ENCODE measurements at places on chromosomes 11 and 22.
A peak's percentile ranks its signal among the peaks of the same experiment; 100 is the strongest.

DNA sequence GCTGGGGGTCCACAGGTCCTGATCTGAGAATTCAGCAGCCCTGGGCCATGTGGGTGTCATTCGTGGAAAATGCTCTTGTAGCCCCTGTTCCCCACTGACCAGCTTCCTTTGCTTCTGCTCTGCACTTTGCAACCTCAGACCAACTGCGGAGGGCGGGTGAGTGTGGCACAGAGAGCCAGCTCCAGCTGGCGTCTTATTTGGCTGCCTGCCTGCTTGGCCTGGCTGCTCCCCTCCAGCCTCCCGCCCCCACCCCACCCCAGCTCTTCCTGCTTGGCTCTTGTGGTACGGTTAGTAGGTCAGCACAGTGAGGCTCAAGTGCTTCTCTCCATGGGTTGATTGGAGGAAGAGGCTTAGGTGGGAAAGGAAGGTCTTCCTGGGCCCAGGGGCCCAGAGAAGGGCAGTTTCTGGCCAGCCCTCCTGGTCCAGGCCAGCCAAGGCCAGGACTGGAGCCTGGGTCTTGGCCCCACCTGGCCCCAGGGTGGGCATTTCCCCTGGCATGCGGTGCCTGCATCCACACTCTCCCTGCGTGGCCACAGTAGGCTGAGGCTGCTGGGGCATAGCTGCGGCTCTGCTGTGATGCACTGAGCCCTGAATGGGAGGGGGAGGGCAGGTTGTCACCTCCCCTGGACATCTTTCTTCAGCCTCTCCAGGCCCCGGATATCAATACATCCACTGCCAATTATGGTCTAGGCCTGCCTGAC lies 26.5 kb downstream of the MYO7A start:
- peak; percentile 77 for DNase-seq

DNA sequence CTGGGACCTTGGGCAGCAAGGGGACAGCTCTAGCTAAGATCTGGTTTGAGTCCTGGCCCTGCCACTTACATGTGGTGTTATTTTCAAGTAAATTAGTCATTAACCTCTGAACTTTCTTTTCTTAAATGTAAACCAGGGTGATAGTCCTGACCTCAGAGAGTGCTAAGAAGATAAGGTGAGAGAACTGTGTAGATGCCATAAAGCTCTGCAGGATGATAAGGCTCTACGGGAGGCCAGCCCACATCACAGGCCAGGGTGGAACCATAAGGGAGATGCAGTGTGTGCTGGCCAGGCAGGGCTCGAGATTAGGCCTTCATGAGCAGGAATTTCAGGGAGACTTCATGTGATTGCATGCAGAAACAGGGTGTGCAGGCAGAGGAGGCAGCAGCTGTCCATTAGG lies 24.2 kb downstream of the NECTIN1 start:
- no peak for DNase-seq

DNA sequence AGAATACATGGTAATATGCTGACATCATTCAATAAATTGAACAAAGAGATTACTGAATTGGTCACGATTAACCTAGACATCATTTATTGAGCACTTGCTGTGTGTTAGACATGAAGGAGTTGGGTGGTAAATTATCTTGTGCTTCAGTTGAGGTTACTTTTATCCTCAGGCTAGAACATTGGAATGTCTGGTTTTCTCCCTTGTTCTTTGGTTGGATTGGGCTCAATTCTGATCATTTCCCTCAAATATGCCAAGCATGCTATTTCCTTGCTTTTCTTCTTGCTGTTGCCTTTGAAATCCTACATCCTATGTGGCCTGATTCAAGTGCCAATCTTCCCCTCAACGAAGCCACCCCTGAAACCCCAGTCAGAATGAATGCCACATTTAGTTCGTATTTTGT lies 65.8 kb downstream of the DEUP1 start:
- DNase-seq = no peak

- DNase-seq = no peak
These were observed 20.6 kb downstream of the BCO2 start for GRCh38 chr11:112195951-112196351.

DNA sequence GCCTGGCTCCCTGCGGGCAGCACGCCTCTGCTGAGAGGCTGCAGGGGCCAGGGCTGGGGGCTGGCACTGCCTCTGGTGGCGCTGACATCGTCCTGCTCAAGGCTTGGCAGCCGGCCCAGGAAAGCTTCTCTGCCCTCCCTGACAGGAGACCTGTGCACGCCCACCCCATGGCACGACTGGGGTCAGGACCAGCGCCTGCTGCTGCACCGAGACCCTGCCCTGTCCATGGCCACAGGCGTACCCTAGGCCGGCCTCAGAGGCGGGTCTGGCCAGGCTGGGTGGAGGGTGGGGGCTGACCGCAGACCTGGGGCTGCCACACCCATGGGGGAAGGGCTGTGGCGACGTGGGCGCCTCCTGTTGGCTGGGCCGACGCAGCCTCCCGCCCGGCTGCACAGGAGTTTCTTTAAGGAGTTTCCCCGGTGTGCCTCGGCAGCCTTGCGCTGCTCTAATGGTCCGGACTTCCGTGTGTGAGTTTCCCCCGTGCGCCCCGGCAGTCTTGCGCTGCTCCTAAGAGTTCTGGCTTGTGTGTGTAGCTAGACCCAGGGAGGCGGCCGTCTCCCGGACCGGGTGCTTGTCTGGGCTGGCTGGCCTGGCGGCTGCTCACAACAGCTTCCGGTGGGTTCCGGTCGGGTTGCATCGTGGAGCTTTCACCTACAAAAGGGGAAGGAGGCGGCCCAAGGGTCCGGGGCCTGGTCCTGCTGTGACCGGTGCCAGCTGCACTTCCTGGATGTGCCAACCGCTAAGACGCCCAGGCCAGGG lies 4.6 kb downstream of the TRABD start:
- DNase-seq = no peak

DNA sequence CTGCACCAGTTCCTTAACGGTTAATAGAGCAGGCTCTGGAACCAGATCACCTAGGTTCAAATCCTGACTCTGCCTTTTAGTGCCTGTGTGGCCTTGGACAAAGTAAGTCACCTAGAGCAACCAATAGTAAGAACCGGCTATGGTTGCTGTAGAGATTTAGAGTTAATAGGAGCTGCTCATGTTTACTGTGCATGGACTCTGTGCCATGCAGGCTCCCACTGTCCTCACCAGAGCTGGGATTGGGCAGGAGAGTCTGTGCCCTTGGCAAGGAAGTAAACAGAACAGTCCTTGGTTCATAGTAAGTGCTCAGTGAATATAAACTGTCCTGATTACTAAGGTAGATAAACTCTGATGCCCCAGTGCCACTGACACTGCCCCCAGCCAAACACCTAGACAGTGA lies 1.4 kb upstream of the TP53I11 start:
- DNase-seq = no peak

DNA sequence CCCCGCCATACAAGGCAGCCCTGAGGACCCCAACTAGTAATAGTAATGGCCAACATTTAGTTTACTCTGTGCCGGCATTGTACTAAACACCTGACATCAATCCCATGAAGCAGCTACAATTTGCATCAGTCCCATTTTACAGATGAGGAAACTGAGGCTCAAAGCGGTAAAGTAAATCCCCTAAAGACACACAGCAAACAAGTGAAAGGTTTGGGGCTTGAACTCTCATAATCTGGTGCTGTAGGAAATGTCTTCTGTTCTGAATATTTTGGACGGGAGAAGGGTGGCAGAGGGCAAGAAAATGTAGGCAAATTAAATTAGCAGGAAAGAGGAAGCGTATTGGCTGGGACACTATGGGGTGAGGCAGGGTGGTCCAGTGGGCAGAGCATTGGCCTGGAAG lies 160.3 kb upstream of the SYT13 start:
- no peak for DNase-seq

DNA sequence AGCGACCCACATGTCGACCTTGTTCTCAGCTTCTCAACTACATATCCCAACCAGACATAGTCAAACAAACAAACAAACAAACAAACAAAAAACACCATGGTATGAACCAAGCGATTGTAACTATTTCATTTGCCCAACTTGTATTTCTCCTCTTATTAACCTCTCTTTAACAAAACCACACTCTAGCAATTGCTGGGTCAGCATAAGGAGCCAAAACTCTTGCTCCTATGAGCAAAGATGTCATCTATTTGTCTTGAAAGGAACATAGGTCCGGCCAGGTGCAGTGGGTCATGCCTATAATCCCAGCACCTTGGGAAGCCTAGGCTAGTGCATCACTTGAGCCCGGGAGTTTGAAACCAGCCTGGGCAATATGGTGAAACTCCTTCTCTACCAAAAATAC lies 145.6 kb downstream of the WT1 start:
- DNase-seq = no peak

DNA sequence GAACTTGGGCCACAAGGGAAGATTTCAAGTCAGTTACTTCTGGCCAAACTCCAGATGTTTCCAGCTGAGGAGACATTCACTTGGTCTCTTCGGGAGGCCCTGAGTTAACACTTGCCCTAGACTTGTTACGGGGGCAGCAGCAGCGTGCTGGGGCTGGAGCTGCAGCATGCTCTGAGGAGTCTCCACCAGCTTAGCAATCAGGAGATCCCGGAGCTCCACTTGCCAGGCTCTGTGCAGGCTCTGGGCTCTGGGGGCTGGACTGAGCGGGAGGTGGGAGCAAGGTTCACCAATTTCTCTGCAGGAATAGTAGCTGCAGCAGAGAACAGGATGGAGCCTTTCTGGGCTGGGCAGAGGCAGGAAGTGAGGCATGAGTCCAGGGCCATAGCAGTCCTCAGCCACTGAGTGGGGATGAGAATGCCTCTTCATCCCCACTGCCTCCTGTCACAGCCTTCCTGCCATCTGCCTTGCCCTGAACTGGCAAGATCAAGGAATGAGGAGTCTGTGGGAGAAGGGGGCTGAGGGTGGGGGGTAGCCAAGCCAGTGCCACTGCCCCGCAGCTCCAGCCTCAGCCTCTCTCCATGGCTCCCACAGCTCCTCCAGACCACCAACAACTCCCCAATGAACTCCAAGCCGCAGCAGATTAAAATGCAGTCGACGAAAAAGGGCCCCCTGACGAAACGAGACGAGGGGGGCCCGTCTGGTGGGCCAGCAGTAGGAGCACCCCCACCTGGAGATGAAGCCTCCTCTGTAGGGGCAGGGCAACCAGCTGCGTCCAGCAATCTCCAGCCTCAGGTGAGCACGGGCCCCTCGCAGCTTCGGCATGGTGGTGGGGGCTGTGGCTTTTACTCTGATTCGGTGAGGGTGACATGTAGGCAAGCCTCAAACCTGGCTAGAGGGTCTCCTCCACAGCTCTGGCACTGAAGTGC lies 23.4 kb downstream of the GTPBP1 start:
- no peak for DNase-seq

- DNase-seq = no peak
These were observed 25.5 kb downstream of the TOM1 start for GRCh38 chr22:35325209-35325608.

GRCh38 chr11:73625696-73626318 lies 20.6 kb upstream of the PLEKHB1 start:
- DNase-seq = peak; percentile 82

GRCh38 chr22:33271390-33272161 lies 213.4 kb upstream of the SYN3 start:
- no peak for DNase-seq

DNA sequence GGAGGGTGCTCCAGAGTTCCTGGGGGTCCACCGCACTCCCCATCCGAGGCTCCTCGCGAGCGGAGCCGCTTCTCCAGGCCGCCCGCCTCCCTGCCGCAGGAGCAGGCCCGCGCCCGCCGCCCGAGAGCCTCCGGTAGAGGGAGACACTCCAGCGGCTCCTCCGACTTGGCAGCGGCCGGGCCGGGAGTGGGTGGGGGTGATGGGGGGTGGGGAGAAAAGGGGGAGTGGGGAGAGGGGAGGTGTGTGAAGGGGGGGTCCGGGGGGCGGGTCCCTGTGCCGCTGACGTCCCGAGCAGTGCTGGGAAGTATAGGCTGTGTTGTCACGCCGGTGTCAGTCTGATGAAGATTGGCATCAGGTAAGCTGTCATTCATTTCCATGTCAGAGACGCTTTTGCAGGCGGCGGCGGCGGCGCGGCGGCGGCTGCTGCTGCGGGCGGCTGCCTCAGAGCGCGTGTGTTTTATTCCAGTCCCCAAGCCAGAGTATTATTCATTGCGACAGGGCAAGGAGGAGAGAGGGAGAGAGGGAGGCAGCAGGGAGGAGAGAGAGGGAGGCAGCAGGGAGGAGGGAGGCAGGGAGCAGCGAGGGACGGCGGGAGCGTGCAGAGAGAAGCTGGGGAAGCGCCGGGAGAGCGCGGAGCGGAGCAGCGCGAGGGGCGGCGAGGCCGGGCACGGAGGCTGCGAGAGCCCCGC lies at the start of gene PKNOX2:
TSS of gene PKNOX2 (plus strand) at position 330 of the 689 bp plus-strand sequence. CDS start 186,555 bp downstream, outside the sequence.
- DNase-seq = no peak

GRCh38 chr11:46380340-46381047 lies 975 bp upstream of the MDK start:
- DNase-seq = no peak

DNA sequence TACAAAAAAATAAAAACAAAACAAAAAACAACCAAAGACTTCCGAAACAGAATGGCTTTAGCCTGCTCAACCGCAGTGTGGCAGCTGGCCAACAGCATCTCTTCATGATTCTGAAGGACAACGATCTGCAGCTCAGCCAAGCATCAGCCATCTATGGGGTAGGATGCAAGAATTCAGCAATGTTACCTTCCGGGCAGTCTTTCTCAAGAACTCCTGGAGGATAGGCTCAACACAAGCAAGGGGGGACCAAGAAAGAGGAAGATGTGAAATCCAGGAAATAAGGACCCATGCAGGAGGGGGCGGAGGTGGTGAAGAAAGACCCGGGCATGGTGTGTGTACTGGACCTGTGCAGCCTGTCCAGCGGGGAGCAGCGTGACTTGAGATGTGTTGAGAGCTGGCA lies 3.5 kb upstream of the TSPO start:
- no peak for DNase-seq

GRCh38 chr11:109519253-109519652 lies 97.3 kb downstream of the C11orf87 start:
- DNase-seq = no peak

- DNase-seq = no peak
These were observed 110.2 kb downstream of the TRIM29 start for GRCh38 chr11:120027546-120028180.

DNA sequence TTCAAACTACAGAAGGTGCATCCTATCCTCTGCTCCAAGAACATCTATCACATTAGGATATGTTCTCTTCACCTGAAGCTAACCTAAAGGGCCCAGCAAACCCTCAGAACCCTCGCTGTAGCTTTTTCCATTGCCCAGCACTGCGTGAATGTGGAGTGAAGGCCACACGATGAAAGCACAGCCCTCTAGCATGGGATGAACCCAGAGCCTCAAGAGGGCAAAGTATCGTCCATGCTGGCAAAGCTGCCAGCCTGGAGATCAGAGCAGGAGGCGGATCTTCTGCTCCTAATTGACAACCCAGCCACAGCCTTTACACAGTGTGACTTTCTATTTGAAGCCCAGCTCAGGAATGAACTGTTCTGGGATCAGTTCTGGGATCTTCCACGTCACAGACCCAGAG lies 65.1 kb upstream of the USP47 start:
- DNase-seq = no peak

- no peak for DNase-seq
These were observed 5.9 kb downstream of the TPCN2 start for GRCh38 chr11:69054397-69055211.

DNA sequence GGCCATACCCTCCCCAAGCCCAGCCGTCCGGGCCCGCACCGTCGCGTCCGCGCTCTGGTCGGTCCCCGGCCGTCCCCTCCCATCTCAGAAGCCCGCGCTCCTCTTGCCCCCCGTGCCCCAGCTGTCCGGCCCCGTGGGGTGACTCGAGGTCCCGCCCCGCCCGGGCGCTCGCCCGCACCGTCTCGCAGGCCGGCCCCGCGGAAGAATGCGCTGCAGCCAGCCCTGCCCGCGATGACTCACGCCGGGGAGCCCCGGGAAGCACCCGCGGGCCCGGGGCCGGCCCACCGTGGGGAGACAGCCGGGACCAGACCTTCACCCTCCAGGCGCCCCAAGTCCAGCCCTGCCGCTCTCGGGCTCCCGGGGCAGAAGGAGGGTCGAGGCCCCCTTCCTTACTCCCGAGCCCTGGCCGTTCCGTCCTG lies 320 bp upstream of the PHLDA2 start:
- DNase-seq = no peak

Data from cerebellar nuclear complex (tissue), 1 donor.